ENCODE measurements at places on chromosomes 11 and 22. TPM values are rescaled to one million over a fixed set of nuclear protein-coding genes. Genes with fewer than 3 reads are reported as not detected.

DNA sequence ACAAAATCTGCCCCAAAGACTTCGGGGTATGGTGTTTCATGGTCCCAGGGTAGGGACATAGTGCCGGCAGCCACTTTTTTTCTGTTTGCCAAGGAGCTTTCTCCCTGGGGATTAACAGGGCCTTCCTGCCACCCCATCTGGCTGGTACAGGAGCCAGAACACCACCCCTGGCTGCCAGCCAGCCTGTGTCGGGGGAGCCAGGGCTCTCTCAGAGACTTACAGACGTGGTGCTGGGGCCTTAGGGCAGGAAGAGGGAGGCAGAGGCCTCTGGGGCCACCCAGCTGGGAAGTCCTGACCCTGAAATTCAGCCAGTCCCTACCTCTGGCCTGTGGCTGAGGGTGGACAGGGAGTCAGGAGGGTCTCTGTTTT lies 52.4 kb upstream of the CDON start:
- no peaks in the 10 kb centered on the region for H3K27me3 ChIP-seq
- peak overlapping the region; percentile 85 for H3K27ac ChIP-seq
- no peaks in the 10 kb centered on the region for H3K36me3 ChIP-seq
- H3K4me1 ChIP-seq, result peaks cover 67% of the 10 kb centered on the region
- DNase-seq, result peak; percentile 95
- no peak overlapping the region for H3K4me3 ChIP-seq

DNA sequence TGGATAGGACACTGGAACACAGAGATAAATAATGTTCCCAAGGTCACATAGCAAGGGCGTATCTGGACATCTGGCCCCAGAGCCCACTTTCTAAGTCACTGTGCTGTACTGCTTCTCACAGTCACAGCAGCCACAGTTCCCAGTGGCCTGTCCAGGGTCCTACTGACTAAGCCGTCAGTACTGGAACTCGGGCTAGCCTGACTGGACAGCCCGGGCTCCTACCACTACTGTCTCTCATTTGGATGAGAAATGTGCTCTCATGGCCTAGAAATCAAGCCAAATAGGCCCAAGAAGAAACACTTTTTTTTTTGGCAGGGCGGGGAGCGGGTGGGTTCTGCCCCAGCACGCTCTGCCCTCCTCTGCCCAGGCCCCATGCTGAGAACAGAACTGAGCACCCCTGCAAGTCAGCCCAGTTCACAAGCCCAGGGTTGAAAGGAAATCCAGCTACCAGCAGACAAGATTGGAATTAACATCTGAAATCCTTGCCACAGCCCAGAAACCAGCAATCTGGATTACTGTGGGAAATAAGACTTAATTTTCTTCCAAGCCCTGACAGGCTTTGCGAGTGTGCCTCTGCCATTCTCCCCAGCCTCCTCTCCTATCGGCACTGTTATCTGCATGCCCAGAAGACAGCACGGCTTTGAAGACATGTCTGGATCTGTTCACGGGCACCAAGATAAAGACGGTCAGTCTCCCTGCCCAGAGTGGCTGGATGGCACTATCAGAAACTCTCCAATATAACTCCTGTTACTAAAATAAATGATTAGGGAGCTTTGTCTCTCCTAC lies 182.9 kb upstream of the NCAM1 start:
- H3K4me1 ChIP-seq, result no peaks in the 10 kb centered on the region
- H3K27ac ChIP-seq, result no peak overlapping the region
- no peaks in the 10 kb centered on the region for H3K27me3 ChIP-seq
- H3K36me3 ChIP-seq, result no peaks in the 10 kb centered on the region
- DNase-seq, result no peak
- H3K4me3 ChIP-seq, result no peak overlapping the region

DNA sequence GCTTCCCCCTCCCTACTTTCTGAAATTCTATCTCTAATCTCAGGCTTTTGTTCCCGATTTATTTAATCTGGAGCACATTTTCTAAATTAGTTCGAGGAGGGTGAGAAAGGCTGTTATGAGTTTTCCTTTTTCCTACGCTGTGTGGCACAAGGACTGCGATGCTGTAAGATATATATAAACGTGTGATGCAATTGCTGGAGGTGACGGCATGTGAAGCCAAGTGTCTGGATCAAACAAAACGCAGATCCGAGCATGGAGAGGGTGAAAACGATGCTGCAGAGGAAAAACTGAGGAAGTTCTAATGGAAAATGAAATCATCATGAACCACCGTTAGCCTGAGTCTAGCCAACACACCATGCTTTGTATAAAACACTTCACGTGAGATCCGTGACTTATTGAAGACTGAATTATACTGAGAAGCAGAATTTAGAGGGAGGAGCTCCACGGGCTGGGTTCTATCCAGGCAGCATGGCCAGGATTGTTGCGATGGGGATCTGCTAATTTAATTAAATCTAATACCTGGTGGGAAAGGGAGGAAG lies 4.4 kb downstream of the PKNOX2 start:
- H3K27ac ChIP-seq, result peak overlapping the region; percentile 86
- no peak for DNase-seq
- H3K4me3 ChIP-seq, result no peak overlapping the region
- H3K4me1 ChIP-seq, result peaks cover 4% of the 10 kb centered on the region
- no peaks in the 10 kb centered on the region for H3K36me3 ChIP-seq

DNA sequence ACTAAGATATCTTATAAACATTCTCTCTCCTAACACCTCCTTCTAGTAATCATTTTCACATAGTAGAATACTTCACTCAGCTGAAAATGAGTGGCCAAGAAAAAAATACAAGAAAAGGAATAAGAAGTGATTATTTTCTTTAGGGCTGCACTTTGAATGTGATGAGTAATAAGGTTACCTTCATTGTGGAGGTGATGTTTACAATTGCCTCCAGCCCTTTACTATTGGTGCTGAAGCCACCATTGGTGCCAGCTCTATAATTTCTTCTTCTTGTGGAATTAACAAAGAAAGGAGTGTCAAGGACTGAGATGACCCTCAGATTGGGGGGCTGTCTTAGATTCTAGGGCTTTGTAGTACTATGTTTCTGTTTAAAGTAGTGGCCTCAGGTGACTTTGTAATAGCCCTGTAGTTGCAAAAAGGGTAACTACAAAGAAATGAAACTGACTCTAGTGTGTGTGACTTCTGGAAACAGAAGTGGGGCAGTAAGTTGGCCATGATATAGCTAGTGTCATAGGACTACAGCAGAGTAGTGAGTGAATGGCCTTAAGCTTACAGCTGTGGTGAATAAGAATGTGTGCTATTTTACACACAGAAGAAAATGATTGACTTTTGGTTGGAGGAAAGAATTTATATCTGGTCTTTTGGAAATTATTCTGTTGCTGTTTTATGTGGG lies 287.2 kb downstream of the TMEM135 start:
- H3K4me1 ChIP-seq, result no peaks in the 10 kb centered on the region
- no peak overlapping the region for H3K4me3 ChIP-seq
- H3K27ac ChIP-seq, result no peak overlapping the region

Gene TST
- total RNA-seq, result 30.7 TPM

- H3K4me3 ChIP-seq, result no peak overlapping the region
- no peaks in the 10 kb centered on the region for H3K4me1 ChIP-seq
- DNase-seq, result no peak
- no peak overlapping the region for H3K27ac ChIP-seq
- peaks cover 55% of the 10 kb centered on the region for H3K36me3 ChIP-seq
These were observed 51.5 kb upstream of the HORMAD2 start for GRCh38 chr22:30028731-30029130.

DNA sequence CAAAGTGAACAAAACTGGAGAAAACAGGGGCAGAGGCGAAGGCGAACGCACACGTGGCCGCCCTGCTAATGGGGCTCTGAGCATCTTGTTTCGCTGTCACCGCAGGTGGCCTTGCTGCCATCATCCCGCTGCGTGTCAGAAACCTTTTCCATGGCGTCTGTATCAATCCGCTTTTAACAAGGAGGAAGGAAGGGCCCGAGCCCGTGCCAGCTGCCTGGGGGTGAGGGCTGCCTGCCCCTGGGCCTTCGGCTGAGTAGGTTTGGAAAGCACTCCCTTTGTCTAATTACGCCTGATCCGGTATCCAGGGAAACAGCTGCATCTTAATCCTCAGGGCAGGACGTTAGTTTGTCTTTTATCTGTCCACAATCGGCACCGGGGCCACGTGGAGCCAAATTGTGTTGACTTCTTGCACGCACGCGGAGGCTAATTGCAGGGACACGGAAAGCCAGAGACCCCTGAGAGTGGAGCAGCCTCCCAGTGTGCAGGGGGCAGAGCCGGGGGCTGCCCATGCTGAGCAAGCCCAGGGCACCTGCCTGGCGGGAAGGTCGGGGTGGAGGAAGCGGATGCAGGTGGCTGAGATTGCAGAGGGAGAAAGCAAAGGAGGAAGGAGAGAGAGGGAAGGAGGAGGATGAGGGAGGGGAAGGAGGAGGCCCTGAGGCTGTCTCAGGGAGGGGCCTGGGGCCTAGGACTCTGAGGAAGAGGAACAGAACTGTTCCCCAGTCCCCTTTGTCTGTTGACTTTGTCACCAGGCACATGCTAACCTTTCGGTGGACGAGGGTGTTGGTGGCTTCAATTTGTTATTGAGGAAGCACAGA lies 19.2 kb upstream of the TH start:
- H3K4me1 ChIP-seq, result no peaks in the 10 kb centered on the region
- no peak overlapping the region for H3K4me3 ChIP-seq
- H3K27me3 ChIP-seq, result peaks cover 16% of the 10 kb centered on the region
- H3K27ac ChIP-seq, result no peak overlapping the region
- H3K36me3 ChIP-seq, result no peaks in the 10 kb centered on the region

Gene TRPM5
- total RNA-seq, result not detected

- H3K4me3 ChIP-seq, result no peak overlapping the region
- no peaks in the 10 kb centered on the region for H3K36me3 ChIP-seq
- DNase-seq, result no peak
- no peaks in the 10 kb centered on the region for H3K4me1 ChIP-seq
- no peak overlapping the region for H3K27ac ChIP-seq
These were observed 38.2 kb downstream of the OR2AG2 start for GRCh38 chr11:6733326-6734275.

- peak overlapping the region; percentile 34 for H3K27ac ChIP-seq
- H3K4me3 ChIP-seq, result no peak overlapping the region
- H3K36me3 ChIP-seq, result peaks cover 3% of the 10 kb centered on the region
- peaks cover 7% of the 10 kb centered on the region for H3K4me1 ChIP-seq
- DNase-seq, result no peak
These were observed 118.1 kb downstream of the DBX1 start for GRCh38 chr11:20042045-20042639.

Gene YPEL1
- 7.2 TPM for total RNA-seq

Gene RAB38
- 1.2 TPM for total RNA-seq

DNA sequence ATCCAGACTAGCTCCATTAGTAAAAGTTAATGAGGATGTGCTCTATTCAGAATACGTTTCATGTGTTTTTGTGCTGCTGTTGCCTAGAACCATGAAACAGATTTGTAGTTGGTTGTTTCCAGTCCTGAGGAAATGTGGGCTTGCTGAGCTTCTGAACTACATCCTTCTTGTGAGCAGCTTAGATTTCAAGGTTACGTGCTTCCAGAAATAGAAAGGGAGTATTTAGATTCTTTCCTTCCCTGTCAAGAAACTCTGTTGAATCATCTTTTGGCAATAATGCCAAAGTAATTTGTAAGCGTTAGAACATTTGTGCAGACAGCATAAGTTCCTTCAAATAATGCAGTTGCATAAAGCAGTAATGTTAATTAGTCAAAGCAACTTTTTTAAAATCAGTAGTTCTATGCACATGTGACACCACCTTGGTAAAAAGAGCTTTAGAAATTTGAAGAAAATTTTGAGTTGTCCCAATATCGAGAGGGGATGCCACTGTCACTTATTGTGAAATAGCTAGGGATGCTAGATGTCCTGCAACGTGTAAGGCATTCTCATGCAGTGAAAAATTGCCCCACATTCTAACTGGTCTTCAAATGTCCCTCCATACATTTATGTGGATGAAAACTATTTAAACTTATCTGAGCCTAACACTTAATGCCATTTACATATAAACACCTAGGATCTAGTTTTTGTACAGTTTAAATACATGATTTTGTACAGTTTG lies 169.6 kb downstream of the ETS1 start:
- H3K4me3 ChIP-seq, result no peak overlapping the region
- H3K27ac ChIP-seq, result peak overlapping the region; percentile 63
- H3K27me3 ChIP-seq, result no peaks in the 10 kb centered on the region
- H3K4me1 ChIP-seq, result peaks cover 27% of the 10 kb centered on the region
- DNase-seq, result no peak
- no peaks in the 10 kb centered on the region for H3K36me3 ChIP-seq

GRCh38 chr11:99911116-99911515 lies 776.0 kb upstream of the ARHGAP42 start:
- H3K36me3 ChIP-seq, result no peaks in the 10 kb centered on the region
- H3K4me1 ChIP-seq, result no peaks in the 10 kb centered on the region
- H3K27me3 ChIP-seq, result no peaks in the 10 kb centered on the region
- H3K4me3 ChIP-seq, result no peak overlapping the region
- H3K27ac ChIP-seq, result no peak overlapping the region
- DNase-seq, result no peak
